Inflammatory macrophage treated with lipopolysaccharide for 1 hour (primary cell): ENCODE measurements at places on chromosomes 6 and 20.

DNA sequence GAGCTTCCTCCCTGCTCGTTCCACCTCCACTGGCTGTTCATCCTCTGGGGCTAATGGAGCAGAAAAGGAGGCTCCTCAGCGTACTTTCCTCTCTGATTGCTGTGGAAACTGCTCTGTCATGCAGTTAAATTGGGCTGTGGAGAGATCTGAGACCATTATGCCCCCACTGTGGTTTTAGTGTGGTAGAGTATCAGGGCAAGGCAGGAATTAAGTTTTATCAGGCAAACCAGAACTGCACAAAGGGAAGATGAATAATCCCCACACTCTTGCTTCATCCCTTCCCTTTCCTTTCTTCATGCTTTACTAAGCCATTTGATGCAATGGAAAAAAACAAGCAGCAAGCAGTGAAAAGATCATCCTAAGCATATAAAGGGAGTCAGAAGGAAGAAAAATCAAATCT lies 11.9 kb upstream of the ME1 start:
- peak; percentile 68 for DNase-seq

DNA sequence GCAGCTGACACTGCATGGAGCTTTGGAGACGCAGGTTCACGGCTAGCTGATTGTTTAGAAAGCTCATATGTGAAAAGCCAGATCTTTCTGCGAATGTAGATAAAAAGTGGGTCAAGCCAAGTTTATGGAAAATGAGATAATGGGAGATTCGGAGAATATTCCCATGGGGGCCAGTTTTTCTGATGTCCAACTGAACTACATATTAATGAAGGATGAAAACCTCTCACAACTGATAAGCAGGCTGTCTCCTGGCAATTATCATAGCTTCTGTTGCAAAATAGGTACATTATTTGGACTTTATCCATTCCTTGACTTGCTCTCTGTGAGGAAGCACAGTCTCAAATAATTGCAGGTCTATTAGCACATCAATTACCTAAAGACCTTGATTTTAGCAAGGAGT lies 21.1 kb downstream of the HDGFL1 start:
- no peak for DNase-seq

DNA sequence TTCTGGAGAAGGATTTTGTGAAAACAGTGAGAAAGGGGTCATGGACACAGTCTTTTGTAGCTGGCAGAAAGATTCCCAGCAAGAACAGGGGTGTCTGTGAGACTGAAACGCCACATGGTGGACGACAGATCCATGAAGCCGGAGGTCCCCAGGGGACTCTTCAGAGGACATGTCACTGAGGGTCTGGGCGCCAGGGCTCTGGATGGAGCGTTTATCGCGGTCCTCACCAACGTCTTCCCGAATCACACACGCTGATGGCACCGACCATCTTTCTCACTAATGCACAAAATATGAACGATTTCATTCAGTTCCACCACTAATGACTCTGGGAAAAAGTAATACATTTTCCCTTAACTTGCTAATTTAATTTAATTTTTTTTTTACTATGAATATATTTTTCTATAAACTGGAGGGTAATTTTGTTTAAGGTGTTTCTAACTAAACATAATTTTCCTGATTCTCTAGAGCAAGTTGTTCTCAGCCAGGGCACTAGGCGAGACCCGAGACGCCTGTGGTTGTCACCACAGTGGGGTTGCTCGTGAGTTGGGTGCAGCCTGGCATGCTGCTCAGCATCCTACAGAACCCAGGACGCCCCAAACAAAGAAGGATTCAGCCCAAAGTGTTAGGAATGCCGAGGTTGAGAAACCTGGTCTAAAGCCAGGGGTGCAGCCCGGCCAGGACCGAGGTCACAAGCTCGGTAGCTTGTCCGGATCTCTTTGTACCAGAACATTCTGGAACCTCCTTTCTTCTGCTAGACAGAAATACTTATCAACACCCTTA lies 306.2 kb downstream of the TAF4 start:
- no peak for DNase-seq

DNA sequence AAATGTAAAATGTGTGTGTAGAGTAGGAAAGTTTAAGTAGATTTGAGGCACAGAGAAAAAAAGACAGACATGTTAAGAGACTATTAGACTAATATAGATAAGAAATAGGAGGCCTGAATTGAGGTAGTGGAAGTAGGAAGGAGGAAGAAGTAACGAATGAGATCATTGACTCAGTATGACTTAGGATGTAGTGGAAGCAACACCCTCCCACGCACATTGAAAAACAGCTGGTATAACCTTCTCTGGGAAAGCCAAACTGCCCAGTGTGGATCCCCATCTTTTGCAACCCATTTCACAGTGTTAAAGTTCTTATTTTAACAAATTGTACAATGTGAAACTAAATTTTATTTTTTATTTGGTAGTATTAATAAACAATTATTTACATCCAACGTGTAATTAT lies 89.1 kb downstream of the GRIK2 start:
- DNase-seq: peak; percentile 44

DNA sequence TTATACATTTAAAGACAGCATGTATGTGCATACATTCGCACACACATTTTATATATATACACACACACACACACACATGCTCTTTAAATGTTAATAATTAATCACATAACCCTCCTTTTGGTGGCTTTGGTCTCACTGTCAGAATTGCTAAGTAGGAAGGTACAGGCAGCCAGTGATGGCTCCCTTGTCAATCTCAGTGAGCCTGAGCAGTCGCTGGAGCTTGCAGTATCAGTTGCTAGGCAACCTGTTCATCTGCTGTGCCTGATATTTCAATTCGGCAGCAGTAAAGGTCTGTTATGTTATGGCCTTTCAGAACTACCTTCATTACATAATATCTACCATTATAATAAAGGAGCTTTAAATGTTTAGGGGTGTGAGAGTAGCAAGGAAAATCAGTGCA lies 374.3 kb downstream of the LMBRD1 start:
- no peak for DNase-seq

DNA sequence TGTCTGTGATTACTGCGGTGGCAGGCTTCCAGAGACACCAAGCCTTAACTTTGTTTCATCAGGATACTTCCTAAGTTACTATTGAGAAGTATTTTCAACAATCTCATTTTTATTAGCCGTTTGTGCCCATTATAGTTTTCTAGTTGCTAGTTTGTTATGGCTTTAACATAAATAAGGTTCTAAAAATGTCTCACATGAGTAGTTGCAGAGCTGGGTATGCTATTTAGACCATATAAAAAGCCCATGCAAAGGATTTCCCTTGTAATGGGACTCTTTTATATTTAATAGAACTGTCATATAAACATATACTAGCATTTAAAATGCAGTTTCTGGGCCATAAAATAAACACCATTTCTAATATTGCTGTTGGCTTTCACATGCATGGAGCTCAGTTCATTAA lies 205.3 kb upstream of the TCF21 start:
- no peak for DNase-seq

GRCh38 chr6:158402184-158402583 lies 89.9 kb downstream of the TULP4 start:
- peak; percentile 15 for DNase-seq

- DNase-seq: peak; percentile 84
Observed at GRCh38 chr6:10478187-10479040, 42.7 kb upstream of the GCNT2 start.

GRCh38 chr6:90249458-90249857 lies 47.2 kb downstream of the BACH2 start:
- DNase-seq: no peak

GRCh38 chr6:150150821-150151646 lies 8.2 kb downstream of the PPP1R14C start:
- DNase-seq: no peak

DNA sequence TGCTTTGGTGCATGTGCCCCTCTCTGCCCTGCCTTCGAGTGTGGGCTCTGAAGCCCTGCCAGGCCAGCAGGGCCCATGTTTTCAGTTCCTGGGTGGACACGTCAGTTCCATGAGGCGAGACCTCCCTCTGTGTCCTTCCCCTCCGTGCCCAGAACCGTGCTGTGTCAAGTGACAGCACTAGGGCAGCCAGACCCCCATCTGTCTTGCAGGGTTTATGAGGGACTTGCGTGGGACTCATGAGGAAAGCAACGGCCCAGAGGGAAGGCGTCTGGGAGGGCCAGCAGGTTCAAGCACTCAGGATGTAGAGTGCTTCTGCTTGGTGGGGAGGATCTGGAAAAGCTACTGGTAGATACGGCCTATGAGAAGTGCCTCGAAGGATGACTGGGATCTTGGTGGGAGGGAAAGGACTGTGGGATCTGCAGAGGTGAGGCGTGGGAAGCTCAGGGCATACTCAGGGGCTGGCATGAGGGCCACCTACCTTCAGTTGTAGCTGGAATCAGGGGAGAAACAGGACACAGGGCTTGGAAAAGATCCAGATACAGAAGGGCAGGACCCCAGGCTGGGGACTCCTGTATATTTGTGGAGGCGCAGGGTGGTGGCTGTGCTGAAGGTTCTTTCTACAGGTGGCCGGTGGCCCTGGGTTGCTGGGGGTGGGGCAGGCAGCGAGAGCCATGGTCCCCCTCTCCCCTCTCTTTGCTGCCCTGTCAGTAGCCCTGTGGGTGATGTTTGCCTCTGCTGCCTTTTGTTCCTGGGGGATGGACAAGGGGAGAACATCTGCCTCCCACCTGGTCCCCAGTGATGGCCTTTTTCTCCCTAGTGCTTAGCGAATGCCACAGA lies 5.5 kb downstream of the NPEPL1 start:
- no peak for DNase-seq

DNA sequence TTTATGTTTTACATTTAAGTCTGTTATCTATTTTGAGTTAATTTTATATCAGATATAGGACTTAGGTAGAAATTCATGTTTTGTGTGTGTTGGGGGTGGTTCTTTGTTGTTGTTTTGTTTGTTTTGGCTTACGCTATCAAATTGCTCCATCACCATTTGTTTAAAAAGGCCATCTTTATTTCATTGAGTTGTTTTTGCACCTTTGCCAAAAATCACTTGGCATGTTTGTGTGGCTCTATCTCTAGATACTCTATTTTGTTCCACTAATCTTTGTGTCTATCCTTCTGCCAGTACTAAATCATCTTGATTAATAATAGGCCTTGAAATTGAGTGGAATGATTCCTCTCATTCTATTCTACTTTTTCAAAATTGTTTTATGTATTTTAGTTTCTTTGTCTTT lies 7.4 kb downstream of the CYP39A1 start:
- no peak for DNase-seq

DNA sequence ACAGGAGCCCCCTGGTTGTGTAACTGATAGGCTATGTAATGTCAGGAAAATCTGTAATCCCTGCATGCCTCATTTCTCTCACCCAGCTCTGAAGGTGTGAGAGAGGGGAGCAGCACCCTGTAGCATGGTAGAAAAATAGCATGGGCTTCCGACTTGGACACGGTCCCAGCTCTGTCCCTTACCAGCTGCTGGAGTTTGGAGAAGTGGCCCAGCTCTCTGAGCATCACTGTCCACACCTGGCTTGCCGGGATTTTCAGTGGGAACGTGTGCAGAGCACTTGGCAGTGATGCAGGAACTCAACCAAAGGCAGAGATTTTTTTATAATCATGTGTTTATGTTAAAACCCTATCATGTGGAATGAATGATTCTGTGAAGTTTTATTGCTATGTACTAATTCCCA lies 34.6 kb downstream of the STK35 start:
- DNase-seq: no peak

GRCh38 chr20:61705386-61706258 lies 360.1 kb downstream of the TAF4 start:
- no peak for DNase-seq

DNA sequence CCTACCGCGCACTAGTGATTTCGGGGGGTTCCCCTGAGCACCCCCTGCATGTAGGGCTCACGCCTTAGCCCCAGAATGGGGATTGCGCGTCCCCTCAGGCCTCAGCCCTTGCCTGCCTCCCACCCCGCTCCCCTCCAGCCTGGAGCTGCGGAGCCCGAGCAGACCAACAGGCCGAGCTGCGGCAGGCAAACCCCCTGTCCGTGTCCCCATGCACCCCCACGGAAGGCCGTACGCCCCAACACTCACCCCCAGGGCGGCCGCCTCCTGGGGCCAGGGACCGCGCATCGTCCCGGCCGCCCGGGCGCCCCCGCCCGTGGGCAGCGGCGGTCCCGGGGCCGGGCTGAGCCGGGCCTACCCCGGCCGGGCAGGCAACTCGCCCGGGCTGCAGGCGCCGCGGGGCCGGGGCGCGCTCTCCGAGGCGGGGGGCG lies 1.2 kb upstream of the KCNB1 start:
- DNase-seq: no peak

GRCh38 chr6:94361304-94362060 lies 942.1 kb upstream of the EPHA7 start:
- DNase-seq: no peak

GRCh38 chr6:69957985-69958559 lies 91.7 kb downstream of the COL19A1 start:
- DNase-seq: no peak

- DNase-seq: no peak
Observed at GRCh38 chr6:164690702-164691500, 618.5 kb downstream of the C6orf118 start.

GRCh38 chr6:169159331-169159730 lies 94.3 kb downstream of the THBS2 start:
- DNase-seq: no peak

GRCh38 chr6:13428583-13429405 lies 58.6 kb downstream of the GFOD1 start:
- no peak for DNase-seq

DNA sequence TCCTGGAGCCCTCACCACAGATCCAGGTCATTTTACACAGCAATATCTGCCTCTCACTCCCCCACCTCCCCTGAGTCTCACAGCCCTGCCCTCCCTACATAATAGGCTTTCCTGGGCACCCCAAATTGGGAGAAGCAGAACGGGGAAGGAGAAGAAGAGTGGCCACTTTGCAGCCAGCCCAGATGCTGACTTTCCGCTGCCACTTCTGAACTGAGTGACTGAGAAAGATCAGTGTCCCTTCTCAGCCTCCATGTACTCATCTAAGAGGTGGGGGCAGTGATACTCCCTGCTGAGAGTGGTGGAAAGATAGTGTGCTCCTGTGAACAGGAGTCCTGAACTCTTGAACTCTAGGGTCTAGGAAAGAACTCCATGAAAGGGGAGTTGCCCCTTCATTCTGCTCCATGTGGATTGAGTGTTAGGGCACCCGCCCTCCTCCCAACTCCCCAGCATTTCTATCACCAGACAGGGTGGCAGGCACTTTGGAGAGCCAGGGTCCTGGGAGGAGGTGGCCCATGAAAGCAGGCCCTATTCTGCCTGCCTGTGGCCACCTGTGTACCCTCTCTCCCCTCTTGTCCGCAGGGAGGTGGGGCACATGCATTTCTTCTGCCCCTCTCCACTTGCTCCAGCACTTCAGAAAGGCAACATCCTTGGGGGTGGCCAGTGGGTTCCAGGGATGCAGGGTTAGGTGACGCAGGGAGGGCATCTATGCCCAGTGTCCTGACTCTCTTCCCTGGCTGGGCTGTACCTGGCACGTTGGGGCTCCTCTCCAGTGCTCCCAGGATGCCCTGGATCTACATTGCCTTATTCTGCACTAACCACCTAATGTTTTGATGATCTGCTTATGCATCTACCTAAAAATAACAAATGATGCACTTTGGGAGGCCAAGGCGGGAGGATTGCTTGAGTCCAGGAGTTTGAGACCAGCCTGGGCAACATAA lies 38.3 kb upstream of the MRPS18A start:
- no peak for DNase-seq

GRCh38 chr6:143271024-143271423 lies 179.5 kb downstream of the ADAT2 start:
- DNase-seq: no peak
